ENCODE measurements at places on chromosomes 5 and 9. TPM values are rescaled to one million over a fixed set of nuclear protein-coding genes. Genes with fewer than 3 reads are reported as not detected.

LCN1 gene
- total RNA-seq, result 30.3 TPM

- DNase-seq, result no peak
Observed at GRCh38 chr9:114910541-114910940, 19.9 kb downstream of the TNFSF8 start.

ENG gene
- total RNA-seq, result 12.9 TPM

TPPP gene
- total RNA-seq, result 0.54 TPM

- no peak for DNase-seq
Observed at GRCh38 chr5:147372191-147372590, 137.4 kb downstream of the STK32A start.
